ENCODE measurements at places on chromosomes 4 and X.
A peak's percentile ranks its signal among the peaks of the same experiment; 100 is the strongest.

DNA sequence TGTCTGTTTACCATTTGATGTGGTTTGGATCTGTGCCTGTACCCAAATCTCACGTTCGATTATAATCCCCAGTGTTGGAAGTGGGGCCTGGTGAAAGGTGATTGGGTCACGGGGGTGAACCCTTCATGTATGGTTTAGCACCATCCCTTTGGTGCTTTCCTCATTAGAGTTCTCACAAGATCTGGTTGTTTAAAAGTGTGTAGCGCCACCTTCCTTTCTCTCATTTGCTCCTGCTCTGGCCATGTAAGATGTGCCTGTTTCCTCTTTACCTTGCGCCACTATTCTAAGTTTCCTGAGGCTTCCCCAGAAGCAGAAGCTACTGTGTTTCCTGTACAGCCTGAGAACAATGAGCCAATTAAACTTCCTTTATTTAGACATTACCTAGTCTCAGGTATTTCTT, 610.7 kb upstream of the ADGRL3 start:
- no peak for DNase-seq

- peak; percentile 76 for DNase-seq
These were observed at the start of gene CRLF2 for GRCh38 chrX:1212532-1212931. Gene CRLF2 (minus strand): TSS chrX:1212649. CDS start chrX:1212634, 15 bp downstream.

- no peak for DNase-seq
These were observed 23.5 kb downstream of the NFKB1 start for GRCh38 chr4:102524691-102525090.

DNA sequence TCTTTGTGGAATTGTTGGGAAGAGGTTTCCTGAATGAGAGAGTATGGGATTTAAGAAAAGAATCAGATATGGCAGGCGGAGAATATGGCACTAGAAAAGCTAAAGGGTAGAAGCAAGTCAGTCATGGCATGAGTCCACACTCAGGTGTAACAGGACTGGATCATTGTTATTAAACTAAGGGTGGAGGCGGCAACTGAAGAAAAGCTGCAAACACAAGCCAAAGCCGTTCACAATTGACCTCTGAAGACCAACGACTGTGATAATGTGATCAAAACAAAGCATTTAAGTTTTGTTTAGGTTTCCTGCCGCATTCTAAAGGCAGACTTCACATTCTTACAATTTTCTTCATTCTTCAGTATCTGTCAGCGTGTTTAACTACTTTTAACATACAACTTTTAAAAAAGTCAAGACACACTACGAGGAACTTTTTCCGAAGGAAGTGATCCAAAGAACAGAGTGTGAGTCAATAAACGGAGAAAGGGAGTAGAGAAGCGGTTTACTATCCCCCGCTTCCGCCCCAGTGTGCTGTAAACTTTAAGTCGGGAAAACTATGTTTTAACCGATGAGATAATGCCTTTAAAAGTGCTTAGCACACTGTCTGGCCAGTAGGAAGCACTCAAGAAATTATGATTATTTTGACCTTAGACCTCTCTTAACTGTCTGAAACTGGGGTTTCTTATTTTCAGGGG, 909 bp upstream of the SLAIN2 start:
- no peak for DNase-seq

DNA sequence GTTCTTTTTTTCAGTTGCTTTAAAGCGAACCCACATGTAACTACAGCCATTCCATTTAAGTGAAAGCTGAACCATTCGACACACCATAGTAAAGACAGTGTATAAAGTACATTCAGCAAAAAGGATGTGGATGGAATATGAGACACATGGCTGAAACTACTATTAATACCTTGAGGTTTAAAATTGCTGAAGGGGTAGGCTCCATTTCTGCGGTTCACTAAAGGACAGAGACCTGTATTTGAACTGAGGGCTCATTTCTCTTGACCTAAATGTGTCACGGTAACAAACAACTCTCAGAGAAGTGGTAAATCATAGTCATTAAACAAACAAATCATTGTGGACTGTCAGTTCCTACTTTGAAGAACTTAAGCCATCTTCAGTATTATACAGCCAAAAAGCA, 1085.6 kb upstream of the TENM3 start:
- DNase-seq, result no peak

DNA sequence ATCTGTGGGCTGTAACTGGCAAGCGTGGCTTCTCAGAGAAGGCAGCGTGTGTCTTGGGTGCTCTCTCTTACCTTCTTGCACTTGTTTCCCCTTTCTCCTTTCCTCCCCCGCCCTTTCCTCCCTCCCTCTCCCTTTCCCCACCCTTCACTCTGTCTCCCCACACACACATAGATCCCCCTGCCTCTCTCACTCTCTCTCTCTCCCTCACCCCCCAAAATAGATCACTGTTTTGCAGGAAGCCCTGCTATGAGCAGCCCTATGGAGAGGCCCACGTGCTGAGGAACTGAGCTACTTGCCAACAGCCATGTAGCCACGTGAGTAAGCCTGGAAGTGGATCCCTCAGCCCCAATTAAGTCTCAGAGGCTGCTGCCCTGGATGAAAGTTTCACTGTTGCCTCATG, 4.3 kb upstream of the PNMA6E start:
- no peak for DNase-seq

GRCh38 chrX:100478714-100479306, 68.7 kb upstream of the PCDH19 start:
- no peak for DNase-seq

DNA sequence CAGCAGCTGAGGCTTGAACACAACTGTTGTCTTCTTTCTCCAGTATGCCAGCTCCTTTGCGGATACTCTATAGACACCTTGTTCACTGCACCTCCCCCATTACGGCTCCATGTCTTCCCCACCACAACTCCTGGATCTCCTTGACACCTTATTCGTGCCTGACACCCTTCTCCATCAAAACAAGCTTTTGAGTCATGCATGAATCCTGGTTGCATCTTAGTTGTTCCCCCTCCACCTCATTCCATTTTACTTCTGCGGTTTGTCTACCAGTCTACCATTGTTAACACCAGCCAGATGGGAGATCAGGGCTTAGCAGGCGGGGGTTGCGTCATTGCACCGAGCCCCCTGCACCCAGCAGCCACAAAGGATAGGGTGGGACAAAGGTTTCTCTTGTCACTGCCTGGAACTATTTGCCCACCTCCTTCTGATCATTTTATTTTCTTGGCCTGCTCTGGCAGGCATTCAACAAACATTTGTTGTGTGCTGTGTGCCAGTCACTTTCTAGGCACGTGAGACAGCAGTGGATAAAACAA, 2.0 kb upstream of the CDK16 start:
- no peak for DNase-seq

- DNase-seq, result no peak
These were observed 854.4 kb upstream of the AGA start for GRCh38 chr4:178296669-178297068.

GRCh38 chrX:145213504-145213903, 33.8 kb upstream of the SPANXN1 start:
- DNase-seq, result peak; percentile 0

DNA sequence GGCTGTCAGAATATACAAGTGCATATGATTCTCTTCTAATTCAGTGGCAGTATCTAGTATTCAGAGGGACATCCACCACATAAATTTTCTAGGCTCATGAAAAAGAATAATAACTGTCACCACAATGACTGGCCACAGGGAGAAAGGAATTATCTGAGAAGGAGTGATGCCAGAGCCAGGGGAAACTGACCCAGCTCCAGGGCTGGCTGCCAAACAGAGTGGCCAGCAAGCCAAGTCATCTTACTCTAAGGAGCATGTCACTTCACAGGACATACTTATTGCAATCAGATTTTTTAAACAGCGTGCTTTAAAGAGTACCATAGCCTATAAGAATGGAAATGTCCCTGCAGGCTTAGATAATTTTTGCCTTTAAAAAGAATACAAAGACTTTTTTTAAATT, 5.8 kb upstream of the SEPTIN11 start:
- DNase-seq, result no peak

DNA sequence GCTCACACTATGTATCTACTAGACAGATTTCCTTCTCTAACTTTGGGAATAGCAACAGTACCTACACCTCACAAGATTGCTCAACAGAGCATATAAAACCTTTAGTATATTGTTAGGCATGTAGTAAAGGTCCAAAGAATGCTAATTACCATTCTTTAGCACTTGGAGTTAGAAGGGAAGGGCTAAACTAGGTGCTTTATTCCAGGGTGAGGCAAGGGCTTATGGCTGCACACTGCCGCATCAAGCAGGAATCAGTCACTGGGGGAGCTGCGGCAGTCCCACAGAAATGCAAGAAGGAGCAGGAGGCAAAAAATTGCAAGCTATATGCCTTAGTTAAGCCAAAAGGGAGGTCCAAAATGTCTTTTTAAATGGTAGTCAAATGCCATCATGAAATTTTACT, 162.7 kb downstream of the PPP3CA start:
- DNase-seq, result no peak

DNA sequence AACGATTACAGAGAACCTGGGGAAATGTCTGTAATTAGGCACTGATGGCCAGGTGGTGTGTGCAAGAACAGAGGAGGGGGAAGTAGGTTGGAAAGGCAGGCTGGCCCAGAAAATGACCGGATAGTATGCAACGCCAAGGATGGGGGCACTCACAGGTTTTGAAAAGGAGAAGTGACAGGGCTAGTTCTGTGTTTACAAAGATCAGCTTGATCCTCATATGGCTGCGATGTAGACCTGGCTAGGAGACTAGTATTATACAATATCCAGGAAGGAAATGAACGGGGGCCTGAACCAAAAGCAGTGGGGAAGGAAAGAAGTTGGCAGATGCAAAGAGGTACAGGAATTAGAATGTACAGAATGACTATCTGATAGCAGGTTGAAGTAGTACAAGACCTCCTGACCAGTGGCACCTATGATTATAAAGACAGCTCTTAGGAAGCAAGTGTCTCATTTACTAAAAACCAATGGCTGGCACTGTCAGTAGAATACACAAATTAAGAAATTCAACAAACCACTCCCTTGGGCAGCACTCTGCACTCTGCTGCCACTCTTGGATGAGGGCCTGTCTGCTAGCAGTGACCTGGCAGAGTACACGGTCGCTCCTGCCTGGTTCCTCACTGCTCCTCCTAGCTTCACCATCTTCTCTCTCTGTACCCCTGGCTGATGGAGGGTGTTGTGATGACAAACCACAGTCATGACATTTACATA, 14.1 kb downstream of the MFAP3L start:
- DNase-seq, result peak; percentile 72

- DNase-seq, result no peak
These were observed 103.4 kb downstream of the MTNR1A start for GRCh38 chr4:186451982-186452381.

DNA sequence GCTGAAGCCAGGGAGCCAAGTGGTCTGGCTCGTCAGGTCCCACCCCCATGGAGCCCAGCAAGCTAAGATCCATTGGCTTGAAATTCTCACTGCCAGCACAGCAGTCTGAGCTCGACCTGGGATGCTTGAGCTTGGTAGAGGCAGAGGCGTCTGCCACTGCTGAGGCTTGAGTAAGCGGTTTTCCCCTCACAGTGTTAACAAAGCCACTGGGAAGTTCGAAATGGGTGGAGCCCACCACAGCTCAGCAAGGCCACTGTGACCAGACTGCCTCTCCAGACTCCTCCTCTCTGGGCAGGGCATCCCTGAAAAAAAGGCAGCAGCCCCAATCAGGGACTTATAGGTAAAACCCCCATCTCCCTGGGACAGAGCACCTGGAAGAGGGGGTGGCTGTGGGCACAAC, 353.8 kb downstream of the NAP1L3 start:
- no peak for DNase-seq

DNA sequence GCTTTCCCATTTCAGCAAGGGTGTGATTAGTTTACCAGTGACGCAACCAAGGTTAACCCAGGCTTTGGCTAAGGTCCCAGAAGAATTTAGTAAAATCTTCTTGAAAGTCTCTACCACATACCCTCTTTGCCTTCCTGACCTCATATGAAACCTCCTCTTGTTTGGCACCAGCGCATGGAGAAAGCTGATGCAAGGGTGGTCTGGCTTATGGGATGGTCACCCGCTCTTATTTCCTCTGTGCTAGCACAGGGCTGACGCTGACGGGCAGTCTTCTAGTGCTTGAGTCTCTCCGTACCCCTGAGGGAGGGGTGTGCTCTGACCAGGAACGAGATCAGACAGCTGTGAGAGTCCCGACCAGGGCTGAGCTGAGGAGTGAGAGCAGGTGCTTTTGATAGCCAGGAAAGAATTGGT, 137.6 kb downstream of the TENM3 start:
- no peak for DNase-seq

GRCh38 chrX:46325312-46325877, 219.8 kb downstream of the ZNF674 start:
- DNase-seq, result no peak

- DNase-seq, result no peak
These were observed 228.2 kb upstream of the DIPK2B start for GRCh38 chrX:45428831-45429230.

DNA sequence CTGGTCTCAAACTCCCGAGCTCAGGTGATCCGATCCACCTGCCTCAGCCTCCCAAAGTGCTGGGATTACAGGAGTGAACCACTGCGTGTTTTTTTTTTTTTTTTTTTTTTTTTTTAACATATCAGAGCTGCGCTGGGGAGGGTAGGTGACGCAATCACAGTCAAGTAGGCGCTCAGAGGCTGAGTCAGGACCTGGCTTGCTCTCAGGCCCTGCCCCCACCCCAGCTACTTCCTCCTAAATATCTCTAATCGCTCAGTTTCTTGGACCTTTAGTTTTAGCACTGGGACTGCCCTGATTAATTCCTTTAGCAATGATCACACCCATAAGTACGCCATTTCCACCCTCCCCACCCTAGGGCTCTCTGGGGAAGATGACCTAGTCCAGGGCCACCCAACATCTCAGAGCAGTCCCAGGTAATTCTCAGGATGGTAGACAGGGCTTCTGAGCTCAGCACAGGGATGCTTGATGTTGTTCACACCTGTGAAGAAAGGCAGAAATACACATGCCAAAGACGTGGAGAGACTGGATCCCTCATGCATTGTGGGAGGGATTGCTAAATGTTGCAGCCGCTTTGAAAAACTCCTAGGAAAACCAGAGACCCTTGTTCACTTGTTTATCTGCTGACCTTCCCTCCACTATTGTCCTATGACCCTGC, 50.2 kb downstream of the DDX3X start:
- peak; percentile 56 for DNase-seq

DNA sequence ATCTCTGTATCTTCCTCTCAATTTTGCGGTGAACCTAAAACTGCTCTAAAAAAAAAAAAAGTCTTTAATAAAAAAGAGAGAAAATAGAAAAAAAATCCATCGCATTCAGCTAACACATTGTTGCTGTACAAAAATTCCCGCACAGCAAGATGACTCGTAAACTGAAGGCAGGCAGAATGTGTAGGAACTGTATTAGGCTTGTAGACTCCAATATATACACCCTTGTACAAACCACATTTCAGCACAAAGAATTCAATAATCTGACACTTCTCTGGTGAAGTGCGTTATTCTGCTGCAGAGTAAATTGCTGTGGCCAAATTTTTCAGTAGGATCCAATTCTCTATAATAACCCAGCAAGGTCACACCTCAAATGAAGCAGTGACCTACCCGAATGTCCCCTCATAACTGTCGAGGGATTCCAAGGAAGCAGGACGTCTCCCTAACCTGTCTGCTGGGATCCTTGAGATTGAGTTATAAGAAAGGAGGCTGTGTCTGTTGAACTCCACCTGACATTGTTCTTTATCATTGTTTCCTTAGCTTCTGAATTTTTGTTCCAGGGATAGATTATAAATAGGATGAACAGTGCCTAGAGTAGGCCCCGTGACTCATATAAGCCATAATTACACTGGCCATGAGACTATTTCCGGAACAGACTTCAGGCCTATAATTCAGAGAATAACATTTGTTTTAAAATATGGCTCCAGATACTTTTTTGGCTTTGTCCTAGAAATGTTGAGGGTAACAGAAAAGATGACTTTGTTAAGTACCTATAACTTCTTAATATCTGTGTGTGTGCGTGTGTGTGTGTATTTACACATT, 348.3 kb downstream of the PCDH7 start:
- no peak for DNase-seq

GRCh38 chrX:152915541-152916241, 17.8 kb downstream of the ZNF185 start:
- no peak for DNase-seq
